ENCODE measurements at places on chromosomes 13 and 19.

- no peak for DNase-seq
These were observed 24.4 kb upstream of the OR7C2 start for GRCh38 chr19:14916848-14917247.

- no peak for DNase-seq
These were observed 366.0 kb upstream of the ZNF507 start for GRCh38 chr19:31979362-31979761.

- no peak for DNase-seq
These were observed 120.0 kb downstream of the ITGBL1 start for GRCh38 chr13:101572456-101572855.

- no peak for DNase-seq
These were observed 1.3 kb upstream of the ZNF653 start for GRCh38 chr19:11506967-11507366.

- no peak for DNase-seq
These were observed 31.5 kb upstream of the PABPC3 start for GRCh38 chr13:25064396-25064795.

All from activated CD4-positive, alpha-beta T cell treated with anti-CD3 and anti-CD28 coated beads for 1 hour (primary cell).